Kidney epithelial cell (primary cell): ENCODE measurements at places on chromosomes 16 and 17.

GRCh38 chr17:57001541-57001940 lies 23.6 kb downstream of the SCPEP1 start:
- no peak for DNase-seq

DNA sequence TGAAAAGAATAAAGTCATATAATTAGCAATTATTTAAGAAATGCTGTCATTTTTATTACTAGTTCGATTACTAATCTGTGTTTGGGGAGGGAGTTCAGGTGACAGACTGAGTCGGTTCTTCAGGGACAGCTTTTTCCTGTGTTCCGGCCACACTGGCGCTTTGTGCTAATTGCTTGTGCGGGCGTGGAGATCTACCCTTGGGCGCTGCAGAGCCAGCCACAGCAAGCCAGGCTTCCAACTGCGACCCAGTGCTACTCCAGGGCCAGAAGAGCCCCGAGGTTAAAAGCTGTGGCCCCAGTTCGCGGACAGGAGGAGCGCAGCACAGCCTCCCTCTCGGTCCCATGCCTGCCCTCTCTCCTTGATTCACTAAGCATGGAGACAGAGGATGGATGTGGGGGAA lies 6.5 kb upstream of the OR2C1 start:
- DNase-seq, result no peak

- DNase-seq, result no peak
These were observed 137.9 kb downstream of the PITPNC1 start for GRCh38 chr17:67514998-67515397.

DNA sequence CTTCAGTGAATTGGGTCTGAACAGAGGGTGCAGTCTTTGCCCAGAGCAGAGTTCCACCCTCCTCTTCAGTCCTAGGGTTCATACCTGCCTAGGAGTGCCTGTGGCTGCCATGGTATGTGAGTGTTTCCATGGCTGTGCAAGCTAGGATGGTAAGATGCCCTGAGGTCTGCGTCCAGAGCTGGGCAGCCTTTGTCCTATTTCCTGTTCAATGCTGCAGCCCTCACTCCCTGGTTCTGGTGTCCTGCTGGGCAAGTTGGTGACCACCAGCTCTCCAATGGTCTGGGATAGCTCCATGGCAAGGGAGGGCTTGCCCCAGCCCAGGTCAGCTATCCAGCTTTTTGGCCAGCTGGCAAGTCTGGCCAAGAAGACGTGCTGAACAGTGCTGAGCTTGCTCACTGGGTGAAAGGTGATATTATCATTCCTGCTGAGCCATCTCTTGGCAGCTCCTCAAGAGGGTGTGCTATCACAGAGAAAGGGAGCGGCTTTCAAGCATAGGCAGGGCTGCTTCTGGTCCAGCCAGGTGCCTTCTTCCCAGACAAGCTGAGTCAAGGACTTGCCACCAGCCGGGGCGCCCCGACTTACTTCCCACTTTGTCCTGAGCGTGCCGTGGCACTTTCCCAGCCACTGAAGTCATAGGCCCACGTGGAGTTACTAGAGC lies 13.0 kb upstream of the NFATC3 start:
- DNase-seq, result no peak

- no peak for DNase-seq
These were observed 77.0 kb upstream of the TNRC6C start for GRCh38 chr17:77881545-77881944.

DNA sequence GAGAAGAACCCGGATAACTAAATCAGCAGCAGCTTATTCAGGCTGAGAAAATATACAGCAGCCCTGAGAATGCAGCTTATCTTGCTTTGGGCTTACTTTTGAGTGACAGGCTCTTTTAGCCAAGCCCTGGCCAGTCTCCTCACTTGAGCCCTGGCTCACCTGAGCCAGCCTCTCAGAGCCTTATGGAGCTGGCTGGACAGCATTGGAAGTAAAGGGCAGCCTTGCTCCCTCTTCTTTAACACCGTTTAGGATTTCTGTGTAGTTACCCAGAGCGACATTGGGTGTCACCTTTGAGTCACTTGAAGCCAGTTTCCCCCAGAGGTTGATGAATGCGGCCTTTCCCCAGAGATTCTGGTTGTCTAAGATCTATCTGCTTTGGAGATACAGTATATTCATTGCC lies 7.7 kb upstream of the NPIPB2 start:
- DNase-seq, result no peak

- no peak for DNase-seq
These were observed 157.0 kb downstream of the CCDC182 start for GRCh38 chr17:57588086-57588485.

DNA sequence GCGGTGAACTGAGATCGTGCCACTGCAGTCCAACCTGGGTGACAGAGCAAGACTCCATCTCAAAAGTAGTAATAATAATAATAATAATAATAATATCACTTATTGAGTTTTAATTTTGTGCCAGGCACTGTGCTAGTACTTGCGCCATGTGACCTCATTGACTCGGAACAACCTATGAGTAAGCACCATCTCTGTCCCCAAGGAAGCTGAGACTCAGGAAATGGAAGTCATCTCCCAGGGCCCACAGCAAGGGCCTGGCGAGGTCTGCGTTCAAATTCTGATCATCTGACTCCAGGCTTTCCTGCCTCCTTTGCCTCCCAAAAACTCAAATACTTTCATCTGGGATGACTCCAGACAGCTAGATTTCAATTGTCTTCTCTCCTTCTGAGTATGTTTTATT lies 162.9 kb downstream of the SEC14L1 start:
- DNase-seq, result no peak

DNA sequence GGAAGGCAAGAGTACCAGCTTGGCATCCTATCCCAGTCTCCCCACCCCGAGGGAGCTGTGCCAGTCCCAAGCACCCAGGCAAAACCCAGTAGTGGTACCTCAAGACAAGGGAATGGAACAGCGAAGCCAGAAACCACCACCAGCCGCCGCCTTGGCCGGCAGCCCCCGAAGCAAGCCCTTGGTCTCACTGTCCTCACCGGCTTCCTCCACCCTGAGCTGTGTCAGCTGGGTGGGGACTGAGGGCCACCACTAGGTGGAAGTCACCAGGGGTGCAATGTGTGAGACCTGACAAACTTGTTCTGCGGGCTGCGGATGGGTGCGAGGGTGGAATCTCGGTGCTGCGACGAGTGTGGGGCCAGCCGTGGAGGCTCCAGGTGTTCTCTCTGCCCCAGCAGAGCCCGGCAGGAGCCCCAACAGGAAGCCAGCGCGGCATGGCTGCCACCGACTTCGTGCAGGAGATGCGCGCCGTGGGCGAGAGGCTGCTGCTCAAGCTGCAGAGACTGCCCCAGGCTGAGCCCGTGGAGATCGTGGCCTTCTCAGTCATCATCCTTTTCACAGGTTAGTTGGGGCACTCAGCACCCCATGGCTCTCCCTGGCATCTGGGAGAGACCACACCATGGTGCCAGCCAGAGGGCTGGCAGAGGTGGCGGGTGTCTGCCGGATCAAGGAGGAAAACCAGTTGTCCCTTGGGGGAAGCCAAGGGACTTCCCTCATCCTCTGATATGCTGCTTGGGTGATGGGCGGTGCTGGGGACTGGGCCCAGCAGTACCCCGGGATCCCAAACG lies 6.7 kb downstream of the SMIM5 start:
- no peak for DNase-seq

GRCh38 chr16:5030251-5030870 lies 3.4 kb downstream of the NAGPA start:
- DNase-seq, result no peak

DNA sequence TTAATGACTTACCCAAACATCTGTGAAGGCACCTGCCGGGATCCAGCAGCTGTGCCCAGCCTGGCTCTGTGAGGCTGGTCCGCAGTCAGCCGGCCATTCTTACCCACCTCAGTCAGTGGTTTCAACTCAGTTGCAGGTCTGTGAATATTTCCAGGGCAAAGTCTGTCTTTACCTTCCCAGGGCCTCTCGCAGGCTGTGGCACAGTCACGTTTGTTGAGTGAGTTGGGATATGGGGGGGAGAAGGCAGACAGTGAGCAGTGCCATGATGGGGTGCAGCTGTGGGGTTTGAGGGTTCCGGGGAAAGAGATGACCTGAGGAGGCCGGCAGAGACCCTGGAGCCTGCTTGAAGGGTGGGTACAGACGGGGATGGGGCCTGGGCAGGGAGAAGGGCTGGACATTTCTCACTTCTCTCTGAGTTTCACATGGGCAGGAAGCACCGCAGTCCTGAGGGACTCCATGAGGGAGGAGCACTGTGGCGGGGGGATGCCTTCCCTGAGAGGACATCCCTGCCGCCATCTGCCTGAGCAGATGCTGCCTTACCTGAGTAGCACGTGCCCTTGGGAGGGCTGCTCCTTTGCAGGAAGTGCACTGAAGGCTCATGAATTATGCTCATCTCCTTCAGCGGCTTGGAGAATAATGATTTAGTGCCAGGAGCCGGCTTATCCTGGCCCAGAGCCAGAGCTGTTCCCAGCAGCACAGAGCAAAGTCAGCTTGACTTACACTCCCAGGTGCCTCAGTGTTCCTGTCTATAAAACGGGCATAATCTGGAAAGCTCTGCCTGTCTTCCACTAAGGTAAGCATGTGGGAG lies 48.1 kb downstream of the KSR1 start:
- no peak for DNase-seq

- no peak for DNase-seq
These were observed 3.8 kb downstream of the RNF213 start for GRCh38 chr17:80264205-80265075.

GRCh38 chr16:15509593-15510535 lies 75.5 kb downstream of the BMERB1 start:
- DNase-seq, result no peak

- DNase-seq, result no peak
These were observed 34.3 kb downstream of the LITAF start for GRCh38 chr16:11552440-11552839.
